ENCODE measurements at places on chromosomes 6 and 20. TPM values are rescaled to one million over a fixed set of nuclear protein-coding genes. Genes with fewer than 3 reads are reported as not detected.

SCRT2 gene
- not detected for total RNA-seq

GHRH gene
- not detected for total RNA-seq

CRISP2 gene
- total RNA-seq: not detected

VSX1 gene
- not detected for total RNA-seq

WFDC10B gene
- not detected for total RNA-seq

BPIFB4 gene
- total RNA-seq: not detected

RAET1L gene
- total RNA-seq: not detected

MAS1L gene
- not detected for total RNA-seq

LPA gene
- total RNA-seq: not detected

XKR7 gene
- total RNA-seq: not detected

THEMIS gene
- not detected for total RNA-seq

OR12D3 gene
- not detected for total RNA-seq

STX7 gene
- 35.6 TPM for total RNA-seq

OGFRL1 gene
- total RNA-seq: 15.7 TPM

MRPL18 gene
- total RNA-seq: 204 TPM

SEC63 gene
- 11.5 TPM for total RNA-seq

NUP43 gene
- total RNA-seq: 103 TPM

PPP1R3G gene
- total RNA-seq: 0.22 TPM

PTGIS gene
- total RNA-seq: 0.14 TPM

GINS1 gene
- total RNA-seq: 42.6 TPM

WFDC2 gene
- not detected for total RNA-seq

FOXF2 gene
- total RNA-seq: not detected

BPI gene
- total RNA-seq: not detected

HCRTR2 gene
- not detected for total RNA-seq

MED20 gene
- 32.0 TPM for total RNA-seq

DNAH8 gene
- total RNA-seq: not detected

TP53TG5 gene
- total RNA-seq: not detected

TPX2 gene
- total RNA-seq: 245 TPM

GCNT2 gene
- total RNA-seq: 16.6 TPM

TFAP2A gene
- 5.2 TPM for total RNA-seq

DPPA5 gene
- not detected for total RNA-seq

SIRPB2 gene
- total RNA-seq: not detected

PACRG gene
- total RNA-seq: not detected

RWDD2A gene
- 3.7 TPM for total RNA-seq

TGM3 gene
- total RNA-seq: not detected

FAM209B gene
- not detected for total RNA-seq

CALHM6 gene
- total RNA-seq: not detected

SYNCRIP gene
- 124 TPM for total RNA-seq

NRN1 gene
- 8.7 TPM for total RNA-seq

CRNKL1 gene
- total RNA-seq: 48.2 TPM

Data from A172 (cell line).